LoVo (cell line): ENCODE measurements at places on chromosomes 13 and 19.

GRCh38 chr13:46334035-46334822, 52.8 kb downstream of the RUBCNL start:
- DNase-seq, result no peak

DNA sequence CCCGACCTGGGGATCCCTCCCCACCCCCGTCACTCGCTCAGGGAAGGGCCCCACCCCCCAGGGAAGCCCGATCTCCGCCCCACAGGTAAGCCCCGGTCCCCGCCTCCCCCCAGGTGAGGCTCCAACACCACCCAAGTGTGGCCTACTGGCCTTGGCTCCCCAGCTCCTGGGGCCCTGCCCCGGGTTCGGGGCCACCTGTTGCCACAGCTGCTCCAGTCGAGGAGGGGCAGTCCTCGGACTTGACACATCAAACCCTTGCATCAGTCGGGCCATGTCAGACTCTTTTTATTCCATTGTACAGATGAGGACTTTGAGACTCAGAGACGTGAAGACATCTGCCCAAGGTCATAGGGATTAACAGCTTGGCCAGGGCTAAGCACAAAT, 512 bp downstream of the CC2D1A start:
- peak; percentile 23 for DNase-seq

- no peak for DNase-seq
Measured at GRCh38 chr19:45442778-45443461, 19.2 kb upstream of the ERCC1 start.

DNA sequence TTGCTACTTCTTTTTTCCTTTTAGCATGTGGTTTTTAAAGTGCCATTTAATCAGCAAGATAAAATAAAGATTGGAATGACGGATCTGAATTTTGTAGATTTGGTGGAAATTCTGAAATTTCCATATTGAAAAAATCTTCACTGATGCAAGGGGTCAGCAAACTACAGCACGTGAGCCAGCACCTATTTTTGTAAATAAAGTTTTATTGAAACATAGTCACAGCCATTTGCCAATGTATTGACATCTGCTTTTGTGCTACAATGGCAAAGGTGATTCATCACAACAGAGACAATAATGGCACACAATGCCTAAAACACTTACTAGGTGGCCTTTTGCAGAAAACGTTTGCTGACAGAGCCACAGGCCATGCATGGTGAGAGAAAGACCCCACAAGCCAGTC, 226.4 kb downstream of the ABCC4 start:
- DNase-seq, result no peak

- no peak for DNase-seq
Measured at GRCh38 chr13:101552286-101552685, 99.8 kb downstream of the ITGBL1 start.

DNA sequence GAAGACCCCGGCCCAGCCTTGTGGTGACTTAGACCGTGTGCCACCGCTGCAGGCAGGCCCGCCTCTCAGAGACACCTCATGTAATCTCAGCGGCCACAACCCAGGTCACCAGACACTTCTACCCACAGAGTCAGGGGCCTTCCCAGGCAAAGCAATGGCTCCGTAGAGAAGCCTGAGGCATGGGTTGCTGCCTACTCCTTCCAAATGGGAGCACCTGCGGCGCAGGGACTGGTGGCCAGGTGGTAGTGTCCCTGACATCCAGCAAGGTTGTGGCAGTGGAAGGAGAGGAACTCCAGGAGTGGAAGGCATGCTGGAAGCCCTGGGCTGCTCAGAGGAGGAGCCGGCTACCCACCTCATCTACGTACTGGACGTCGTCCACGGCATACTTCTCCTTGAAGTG, 21.0 kb downstream of the PEPD start:
- no peak for DNase-seq

DNA sequence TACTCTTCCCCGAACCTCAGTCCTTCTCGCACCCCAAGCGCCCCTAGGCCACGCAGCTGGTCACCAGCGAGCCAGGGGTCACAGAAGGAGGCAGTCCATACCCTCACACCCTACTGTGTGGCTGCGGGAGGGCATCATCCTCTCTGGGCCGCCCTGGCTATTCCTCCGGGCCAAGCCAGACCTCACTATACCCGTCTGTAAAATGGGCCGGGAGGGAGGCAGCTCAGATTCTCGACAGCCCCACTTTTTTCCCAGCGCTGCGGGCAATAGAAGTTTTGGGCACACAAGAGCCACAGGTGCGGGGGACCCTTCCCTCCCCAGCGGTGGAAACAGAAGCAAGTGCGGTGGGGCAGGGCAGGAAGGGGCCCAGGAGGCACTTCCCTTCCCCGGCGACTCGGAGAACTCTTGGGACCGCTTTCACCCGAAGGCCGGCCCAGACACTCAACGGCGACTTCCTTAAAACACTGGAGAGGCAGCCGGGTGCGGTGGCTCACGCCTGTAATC, 5.6 kb upstream of the ARRDC2 start:
- DNase-seq, result no peak

- DNase-seq, result no peak
Measured at GRCh38 chr19:7076151-7076550, 6.6 kb downstream of the ZNF557 start.

DNA sequence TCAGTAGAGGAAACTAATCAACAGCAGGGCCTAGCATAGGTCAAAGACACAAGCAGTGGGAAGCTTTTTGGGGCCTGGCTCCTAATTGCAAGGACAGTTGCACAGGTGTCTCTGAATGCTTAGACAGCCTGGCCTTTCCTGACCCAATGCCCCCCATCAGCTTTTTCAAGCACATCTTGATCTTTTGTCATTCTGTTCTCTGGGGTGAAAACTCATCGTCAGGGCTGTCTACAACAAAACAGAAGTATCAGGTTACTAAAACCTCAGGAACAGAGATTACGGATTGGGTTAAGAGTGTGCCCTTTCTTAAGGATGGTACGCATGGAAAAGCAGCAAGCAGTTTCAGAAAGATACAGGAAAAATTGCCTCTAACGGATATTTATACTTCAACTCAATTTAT, 8.3 kb upstream of the ZNF254 start:
- DNase-seq, result no peak

GRCh38 chr13:44413095-44413494, 39.5 kb downstream of the SERP2 start:
- no peak for DNase-seq

GRCh38 chr19:3082331-3082730, 11.8 kb upstream of the GNA11 start:
- DNase-seq, result no peak

GRCh38 chr13:53953183-53953582, 924.6 kb downstream of the OLFM4 start:
- no peak for DNase-seq

DNA sequence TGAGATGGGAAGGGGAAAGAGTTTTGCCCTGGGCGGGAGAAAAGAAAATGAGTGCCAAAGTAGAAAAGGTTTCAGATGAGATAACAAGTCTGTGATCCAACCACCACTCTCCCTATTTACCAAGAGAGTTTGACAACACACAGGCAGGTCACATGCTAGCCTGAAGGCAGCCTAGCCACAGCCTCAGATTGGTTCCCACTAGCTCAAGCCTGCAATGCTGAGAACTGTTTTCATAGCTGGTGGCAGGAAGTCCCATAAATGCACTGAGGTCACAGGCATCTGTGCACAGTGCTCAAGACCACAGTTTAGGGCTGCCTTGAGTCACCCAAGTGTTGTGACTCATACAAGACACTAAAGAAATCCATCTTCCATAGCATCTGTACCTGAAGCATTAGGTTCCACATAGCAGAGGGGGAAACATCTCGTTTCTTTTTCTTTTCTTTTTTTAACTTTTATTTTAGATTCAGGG, 18.5 kb upstream of the POP4 start:
- no peak for DNase-seq

GRCh38 chr19:47324502-47324901, 7.5 kb upstream of the C5AR2 start:
- no peak for DNase-seq

GRCh38 chr13:28179974-28180373, 41.6 kb downstream of the PAN3 start:
- DNase-seq, result no peak

- DNase-seq, result no peak
Measured at GRCh38 chr19:51327066-51328001, 14.6 kb downstream of the VSIG10L start.

GRCh38 chr13:74646091-74646490, 511.9 kb upstream of the KLF12 start:
- DNase-seq, result no peak

- DNase-seq, result peak; percentile 32
Measured at GRCh38 chr19:291561-292280, 518 bp upstream of the PLPP2 start.

DNA sequence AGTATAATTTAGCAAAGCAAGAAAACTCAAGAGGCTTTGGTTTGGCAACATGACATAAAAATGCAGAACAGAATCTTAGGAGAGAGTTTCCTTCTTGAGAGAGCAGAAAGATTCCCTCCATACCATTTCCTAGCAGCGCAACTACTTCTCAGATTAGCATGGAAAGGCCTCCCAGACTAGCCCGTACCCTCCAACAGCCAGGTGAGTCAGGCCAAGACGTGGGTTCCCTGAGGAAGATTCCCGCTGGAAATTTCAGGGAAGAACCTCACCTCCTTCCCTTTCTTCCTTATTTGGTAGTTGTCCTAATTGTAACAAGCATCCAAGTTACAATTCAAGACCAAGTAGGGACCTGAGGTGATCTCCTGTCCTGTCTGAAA, 12.3 kb downstream of the COL4A2 start:
- DNase-seq, result no peak

GRCh38 chr19:41416194-41416674, 10.9 kb downstream of the B3GNT8 start:
- peak; percentile 36 for DNase-seq

DNA sequence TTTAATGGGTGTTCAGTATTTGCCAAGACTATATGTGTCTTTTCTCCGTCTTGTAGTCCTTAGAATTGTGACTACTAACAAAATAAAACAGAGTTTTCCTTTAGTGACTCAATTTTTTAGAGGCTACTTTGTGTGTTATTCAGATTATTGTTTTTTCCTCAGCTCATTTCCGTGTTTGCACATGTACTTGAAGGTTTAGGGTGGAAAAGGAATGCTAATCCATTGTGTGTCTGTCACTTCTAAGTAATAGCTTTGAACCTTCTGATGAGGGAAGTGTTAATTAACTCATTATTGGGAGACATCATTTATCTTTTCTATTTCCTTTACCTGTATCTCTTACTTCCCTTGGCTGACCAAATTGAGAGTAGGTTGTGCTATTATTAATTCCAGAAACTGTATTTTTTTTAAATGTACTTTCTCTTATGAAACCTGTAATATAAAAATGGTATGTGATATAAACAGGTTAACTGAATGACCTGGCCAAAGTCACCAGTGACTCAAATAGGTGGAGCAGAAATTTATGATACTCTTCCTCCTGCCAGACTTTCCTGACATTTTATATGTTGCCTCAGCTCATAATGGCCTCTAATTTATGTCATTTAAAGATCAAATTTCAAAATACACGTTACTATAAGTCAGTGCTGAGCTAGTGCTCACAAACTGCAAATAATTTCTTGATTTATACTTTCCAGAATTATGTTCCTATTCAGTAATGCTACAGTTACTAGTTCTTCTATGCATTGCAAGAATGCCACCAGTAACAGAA, 88.8 kb downstream of the LMO7 start:
- peak; percentile 85 for DNase-seq

- DNase-seq, result no peak
Measured at GRCh38 chr13:44735806-44736205, 159.7 kb upstream of the TSC22D1 start.

- no peak for DNase-seq
Measured at GRCh38 chr13:41398494-41399170, 58.7 kb upstream of the RGCC start.

GRCh38 chr19:44476559-44477408, 23.5 kb downstream of the ZNF180 start:
- no peak for DNase-seq

DNA sequence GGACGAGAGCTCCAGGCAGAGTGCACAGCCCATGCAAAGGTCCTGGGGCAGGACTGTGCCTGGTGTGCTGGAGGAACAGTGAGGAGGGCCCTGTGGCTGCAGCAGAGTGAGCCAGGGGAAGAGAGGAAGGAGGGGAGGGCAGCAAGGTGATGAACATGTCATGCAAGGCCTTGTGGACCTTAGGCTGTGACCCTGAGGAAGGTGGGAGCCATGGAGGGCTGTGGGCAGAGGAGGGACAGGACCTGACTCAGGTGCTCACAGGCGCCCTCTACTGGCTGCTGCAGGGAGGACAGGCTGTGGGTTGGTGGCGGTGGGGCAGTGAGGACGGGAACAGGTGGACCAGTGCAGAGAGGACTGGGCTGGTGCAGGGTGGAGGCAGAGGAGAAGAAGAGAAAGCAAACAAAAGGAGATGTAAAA, 170.3 kb downstream of the PTPRS start:
- no peak for DNase-seq

DNA sequence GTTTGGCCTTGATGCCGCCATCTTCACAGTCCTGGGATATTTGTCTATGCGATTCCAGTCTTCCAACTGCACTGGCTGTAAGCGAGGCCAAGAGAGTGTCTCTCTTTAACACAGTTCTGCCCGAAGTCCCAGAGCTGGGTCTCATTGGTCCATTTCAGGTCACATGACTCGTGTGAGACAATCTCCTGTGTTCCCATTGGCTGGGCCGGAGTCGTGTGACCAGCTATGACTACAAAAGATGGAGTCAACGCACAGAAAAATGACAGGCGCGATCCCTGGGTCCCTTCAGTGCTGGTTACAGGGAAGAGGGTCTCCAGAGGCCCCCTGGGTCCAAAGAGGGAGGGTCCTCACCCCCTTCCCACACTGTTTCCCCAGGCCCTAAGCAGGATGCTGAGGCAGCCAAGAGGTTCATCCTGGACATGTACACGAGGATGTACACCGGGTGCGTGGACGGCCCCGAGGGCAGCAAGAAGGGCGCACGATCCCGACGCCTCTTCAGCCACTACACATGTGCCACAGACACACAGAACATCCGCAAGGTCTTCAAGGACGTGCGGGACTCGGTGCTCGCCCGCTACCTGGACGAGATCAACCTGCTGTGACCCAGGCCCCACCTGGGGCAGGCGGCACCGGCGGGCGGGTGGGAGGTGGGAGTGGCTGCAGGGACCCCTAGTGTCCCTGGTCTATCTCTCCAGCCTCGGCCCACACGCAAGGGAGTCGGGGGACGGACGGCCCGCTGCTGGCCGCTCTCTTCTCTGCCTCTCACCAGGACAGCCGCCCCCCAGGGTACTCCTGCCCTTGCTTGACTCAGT, 15.9 kb upstream of the S1PR4 start:
- no peak for DNase-seq

DNA sequence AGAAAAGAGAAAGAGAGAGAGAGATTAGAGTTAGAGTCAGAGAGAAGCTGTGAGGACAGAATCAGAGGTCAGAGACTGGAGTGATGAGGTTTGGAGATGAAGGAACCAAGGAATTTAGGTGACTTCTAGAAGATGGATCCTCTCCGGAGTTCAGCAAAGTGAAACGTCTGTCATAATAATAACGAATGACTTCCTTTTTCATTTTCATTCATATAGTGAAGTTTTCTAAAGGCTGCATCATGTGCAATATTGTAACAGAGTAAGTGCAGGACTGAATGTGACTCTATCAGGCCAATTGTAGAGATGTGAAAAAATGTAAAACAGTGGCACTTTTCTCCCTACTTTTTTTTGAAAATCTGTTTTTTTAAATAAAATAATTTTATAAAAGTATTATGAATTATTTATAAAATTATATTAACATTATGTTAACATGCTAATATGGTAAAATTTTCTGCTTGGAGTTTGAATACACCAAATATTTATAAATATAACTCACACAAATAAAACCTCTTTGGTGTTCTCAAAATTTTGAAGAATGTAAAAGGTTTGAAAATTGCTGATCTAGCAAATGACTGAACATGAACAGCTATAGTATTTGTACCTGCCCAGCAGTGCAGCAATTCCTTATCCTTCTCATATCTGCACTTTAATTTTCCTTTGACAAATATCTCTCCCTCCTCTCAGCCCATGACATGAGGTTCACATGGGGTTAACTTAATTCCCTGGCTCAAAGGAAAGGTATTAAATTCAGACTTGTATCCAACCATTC, 4.2 kb upstream of the TNFSF11 start:
- DNase-seq, result no peak
